Activated naive CD4-positive, alpha-beta T cell treated with anti-CD3 and anti-CD28 coated beads, Interleukin-2, amount 50 U/mL, for 72 hours (primary cell): ENCODE measurements at places on chromosomes 6 and 20.

- peak; percentile 27 for DNase-seq
These were observed 115.1 kb downstream of the JAG1 start for GRCh38 chr20:10558635-10559187.

DNA sequence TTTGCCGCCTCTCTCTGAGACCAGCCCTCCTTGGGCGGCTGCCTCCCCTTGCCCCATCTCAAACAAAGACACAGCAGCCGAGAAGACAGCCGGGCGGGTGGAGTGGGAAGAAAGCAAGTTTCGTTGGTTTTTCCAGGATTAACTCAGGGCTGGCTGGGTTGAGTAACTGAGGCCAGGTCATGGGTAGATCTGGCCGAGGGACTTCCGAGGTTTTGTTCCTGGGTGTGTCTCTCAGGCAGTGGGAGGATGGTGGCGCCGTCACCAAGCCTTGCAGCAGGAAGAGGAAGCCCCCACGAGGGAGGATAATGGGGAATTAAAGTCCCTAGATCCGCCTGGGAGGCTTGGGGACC lies 167.2 kb downstream of the TTLL2 start:
- DNase-seq = no peak

DNA sequence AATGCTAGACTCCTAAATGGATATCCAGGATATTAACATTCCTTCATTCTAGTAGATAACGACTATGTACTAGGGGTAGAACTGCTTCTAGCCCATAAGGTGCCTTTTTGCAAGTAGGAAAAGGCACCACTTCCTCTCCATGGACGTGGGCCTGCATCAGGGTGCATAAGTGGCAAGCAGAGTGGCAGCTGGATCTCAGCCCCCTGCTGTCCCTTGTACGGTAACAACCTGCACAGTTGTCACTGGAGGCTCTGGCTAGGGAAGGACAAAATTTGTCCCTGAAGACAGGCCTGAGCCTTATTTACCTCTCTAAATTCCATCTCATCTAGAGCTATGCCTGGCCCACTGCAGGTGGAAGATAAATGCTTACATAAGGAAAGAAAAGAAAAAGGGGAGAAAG lies 42.5 kb upstream of the SAYSD1 start:
- no peak for DNase-seq

GRCh38 chr6:129041563-129041962 lies 158.6 kb downstream of the LAMA2 start:
- DNase-seq = no peak

- no peak for DNase-seq
These were observed 7.4 kb upstream of the C20orf144 start for GRCh38 chr20:33654680-33655161.

DNA sequence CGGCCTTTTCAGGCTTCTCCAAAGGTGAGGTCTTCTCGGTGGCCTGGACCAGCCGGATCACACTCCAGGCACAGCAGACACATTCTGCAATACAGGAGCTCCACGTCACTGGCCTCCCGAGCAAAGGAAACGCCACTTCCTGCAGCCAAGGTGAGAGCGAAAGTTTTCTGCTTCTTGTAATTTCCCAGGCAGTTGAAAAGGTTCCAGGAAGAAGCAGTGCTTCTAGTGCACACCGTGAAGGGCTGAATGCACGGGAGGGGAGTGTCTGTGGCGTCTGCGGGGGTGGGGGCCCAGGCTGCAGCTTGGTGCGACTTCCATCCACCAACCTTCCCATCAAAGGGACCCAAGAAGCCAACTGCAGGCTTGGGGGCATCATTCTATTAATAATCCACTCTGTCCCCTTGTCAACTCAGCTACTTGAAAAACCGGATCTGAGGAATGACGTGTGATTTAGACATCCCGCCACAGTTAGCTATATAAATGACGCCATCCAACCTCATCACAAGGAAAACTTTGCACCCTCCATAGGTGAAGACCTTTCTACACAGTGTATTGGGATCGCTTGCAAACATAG lies 61.1 kb downstream of the NFATC2 start:
- DNase-seq = peak; percentile 74

- DNase-seq = no peak
These were observed 5.7 kb downstream of the TMEM151B start for GRCh38 chr6:44275749-44276648.

DNA sequence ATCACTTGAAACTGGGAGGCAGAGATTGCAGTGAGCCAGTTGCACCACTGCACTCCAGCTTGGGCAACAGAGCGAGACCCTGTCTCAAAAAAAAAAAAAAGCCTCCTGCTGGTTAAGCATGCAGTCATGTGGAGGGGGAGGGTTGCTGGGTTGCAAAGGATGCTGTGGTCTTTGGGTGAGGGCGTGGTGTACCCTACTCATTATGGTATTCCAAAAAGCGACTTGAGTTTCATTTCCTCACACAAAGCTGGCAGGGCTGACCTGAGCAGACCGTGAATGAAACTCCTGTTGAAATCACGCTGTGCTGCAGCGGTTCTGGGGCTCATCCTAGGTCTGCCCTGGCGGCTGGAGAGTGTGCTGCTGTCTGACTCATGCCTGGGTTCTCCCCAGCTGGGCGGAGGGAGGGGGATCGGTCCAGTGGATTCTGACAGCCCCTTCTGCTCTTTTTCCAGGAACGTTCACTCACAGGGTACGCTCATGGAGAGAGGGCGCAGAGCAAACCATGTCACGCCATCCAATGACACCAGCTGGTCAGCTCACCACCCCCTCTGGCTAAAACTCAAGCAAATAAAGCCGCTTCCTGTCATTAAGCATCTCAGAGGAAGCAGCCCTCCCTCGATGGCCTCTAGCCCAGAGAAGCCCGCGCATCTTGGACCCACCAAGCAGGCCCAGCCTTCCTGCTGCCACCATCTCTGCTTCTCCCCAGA lies 166.2 kb downstream of the SCML4 start:
- peak; percentile 80 for DNase-seq

DNA sequence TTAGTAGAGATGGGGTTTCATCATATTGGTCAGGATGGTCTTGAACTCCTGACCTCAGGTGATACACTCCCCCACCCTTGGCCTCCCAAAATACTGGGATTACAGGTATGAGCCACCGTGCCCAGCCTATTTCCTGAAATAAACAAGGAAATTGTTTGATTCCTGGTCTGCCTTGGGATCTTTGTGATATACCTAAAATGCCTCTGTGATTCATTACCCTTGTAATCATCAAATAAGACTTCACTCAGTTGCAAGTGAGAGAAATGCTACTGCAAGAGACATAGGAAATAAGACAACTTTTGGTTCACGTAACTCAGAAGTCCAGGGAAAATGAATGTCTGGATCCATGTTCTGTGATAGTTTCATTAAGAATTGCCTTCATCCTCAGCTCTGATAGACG lies 173.2 kb upstream of the MARCKS start:
- DNase-seq = no peak

- no peak for DNase-seq
These were observed 79.0 kb upstream of the EEF1E1 start for GRCh38 chr6:8181160-8181881.

DNA sequence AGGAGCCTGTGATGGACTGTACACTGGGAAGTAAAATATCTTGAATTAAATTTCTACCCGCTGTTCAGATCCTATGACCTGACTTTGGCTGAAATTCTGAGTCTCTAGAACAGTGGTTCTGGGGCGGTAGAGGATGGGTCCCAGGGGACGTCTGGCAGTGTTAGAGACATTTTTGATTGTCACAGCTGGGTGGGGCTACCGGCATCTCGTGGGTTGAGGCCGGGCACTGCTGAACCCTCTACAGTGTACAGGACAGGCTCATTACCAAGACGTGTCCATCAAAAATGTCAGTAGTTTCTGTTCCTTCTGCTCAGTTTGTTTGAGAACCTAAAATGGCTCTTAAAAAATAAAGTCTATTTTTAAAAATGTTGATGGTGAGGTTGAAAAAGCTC lies 11.5 kb upstream of the RPS6KA2 start:
- DNase-seq = no peak

- no peak for DNase-seq
These were observed 17.4 kb downstream of the HSF2 start for GRCh38 chr6:122416825-122417224.

DNA sequence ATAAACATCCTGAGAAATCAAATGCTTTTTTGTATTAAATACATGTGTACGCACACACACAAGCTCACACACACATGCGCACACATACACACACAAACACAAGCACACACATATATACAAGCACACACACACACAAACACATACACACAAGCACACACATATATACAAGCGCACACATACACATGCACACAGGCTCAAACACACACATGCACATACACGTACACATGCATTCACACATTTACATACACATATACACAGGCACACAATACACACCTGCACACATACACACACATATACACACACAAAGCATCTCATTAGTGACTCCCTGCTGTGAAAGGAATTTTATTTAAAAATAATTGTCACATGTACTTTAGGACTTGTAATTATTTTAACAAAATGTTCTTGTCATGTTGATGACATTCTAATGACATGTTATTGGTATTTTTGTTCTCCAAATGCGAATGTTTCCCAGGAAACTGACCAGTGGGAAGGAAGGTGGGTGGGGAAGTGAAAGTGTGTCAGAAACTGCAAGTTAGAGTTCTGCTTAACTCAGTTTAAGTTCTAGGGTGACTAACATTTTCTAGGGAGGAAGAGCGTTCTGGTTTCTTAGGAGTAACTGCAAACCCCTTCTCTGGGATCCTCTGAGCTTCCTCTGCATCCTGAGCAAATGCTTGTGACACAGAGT lies 113.9 kb upstream of the ZNF217 start:
- DNase-seq = peak; percentile 38
